ENCODE measurements at places on chromosomes 12 and 14. TPM values are rescaled to one million over a fixed set of nuclear protein-coding genes. Genes with fewer than 3 reads are reported as not detected.

The KRT83 gene
- not detected for total RNA-seq

The POC1B gene
- total RNA-seq = 7.9 TPM

The NAV3 gene
- 2.9 TPM for total RNA-seq

The TIGAR gene
- total RNA-seq = 13.0 TPM

The APOF gene
- not detected for total RNA-seq

The CLEC7A gene
- total RNA-seq = 2.6 TPM

The BCL2L14 gene
- total RNA-seq = not detected

The TSPAN19 gene
- total RNA-seq = not detected

The METTL1 gene
- total RNA-seq = 13.3 TPM

The TEX22 gene
- total RNA-seq = 0.46 TPM

The FZD10 gene
- not detected for total RNA-seq

The NT5DC3 gene
- total RNA-seq = 4.7 TPM

The SIRT4 gene
- 2.4 TPM for total RNA-seq

The CYP27B1 gene
- total RNA-seq = 0.24 TPM

The OTOGL gene
- total RNA-seq = 0.51 TPM

The RACGAP1 gene
- 2.6 TPM for total RNA-seq

DNA sequence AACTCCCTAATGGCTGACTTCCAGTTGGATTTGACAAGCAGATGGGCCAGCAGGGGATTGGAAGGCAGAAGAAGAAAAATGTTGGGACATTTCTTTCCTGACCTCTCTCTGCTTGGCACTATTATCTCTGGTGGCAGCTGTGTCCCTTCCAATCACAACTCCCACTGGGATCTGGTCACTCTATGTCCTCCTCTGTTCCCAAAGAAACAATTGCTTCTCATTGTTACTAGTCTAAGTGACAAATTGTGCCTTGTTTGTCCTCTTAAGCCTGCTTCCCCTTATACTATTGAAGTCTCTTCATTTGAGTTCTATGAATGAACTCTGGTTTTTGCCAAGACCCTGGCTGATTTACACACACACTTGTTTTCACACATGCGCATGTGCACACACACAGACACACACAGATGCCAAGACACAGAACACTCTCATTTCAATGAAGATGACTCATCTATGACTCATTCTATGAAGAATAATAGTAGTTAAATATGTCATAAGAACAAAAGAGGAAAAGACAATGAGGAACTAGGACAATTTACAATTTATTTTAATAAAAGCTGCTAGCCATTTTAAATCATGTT, 83.0 kb upstream of the FAR2 start:
- DNase-seq = no peak

DNA sequence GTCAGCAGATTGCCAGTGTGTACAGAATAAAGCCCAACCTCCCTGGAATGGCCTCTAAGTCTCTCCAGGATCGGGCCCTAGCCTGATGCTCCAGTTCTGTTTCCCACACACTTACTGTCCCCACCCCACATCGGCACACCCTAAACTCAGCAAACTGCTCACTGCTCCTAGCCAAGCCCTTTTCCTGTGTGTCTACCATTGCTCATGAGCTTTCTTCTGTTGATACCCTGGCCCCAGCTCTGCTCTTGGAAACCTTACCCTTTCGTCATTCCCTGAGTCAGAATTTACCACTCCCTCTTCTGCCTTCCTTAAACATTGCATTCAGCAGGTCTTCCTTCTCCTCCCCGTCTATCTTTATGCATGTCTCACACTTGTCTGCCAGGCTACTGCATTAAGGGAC, 158.9 kb downstream of the TMX1 start:
- no peak for DNase-seq

DNA sequence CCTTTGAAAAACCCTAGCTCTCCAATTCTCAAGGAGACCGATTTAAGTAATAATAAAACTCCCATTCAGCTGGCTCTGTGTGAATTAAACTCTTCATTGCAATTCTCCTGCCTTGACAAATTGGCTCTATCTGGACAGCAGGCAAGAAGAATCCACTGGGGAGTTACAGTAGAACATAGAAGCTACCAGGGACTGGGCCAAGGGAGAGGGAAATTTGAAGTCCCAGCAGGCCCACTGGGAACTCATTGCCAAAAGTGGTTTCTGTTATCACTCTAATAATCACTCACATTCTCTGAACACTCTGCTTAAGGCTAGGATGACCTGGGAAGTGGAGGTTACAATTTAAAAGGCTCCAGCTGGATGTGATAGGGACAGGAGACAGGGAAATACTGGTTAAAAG, 384.5 kb upstream of the CCDC196 start:
- DNase-seq = no peak

GRCh38 chr12:4206470-4206869, 67.1 kb upstream of the CCND2 start:
- DNase-seq = no peak

GRCh38 chr12:6667559-6668210, 4.8 kb upstream of the ING4 start:
- DNase-seq = no peak

DNA sequence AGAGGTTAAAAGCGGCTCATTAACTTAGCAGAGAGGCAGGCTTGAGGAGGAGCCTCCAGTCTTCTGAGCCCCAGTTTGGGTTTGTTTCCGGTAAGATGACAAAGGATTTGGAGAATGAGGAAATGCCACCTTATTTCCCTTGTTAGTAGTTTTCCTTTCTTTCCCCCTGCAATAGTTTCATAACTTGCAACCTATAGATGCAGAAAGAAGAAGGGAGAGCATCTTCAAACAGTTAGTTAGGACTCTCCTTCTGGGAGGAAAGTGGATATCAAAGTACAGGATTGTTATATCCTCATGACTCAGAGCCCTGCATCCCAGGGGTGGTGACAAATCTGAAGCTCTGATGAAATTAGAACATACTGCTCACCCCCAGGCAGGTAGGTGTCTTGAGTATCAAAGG, 180.7 kb upstream of the SLC38A2 start:
- no peak for DNase-seq

- no peak for DNase-seq
Observed at GRCh38 chr12:66746489-66747201, 67.8 kb upstream of the GRIP1 start.

- no peak for DNase-seq
Observed at GRCh38 chr12:94663702-94664101, 13.3 kb upstream of the TMCC3 start.

DNA sequence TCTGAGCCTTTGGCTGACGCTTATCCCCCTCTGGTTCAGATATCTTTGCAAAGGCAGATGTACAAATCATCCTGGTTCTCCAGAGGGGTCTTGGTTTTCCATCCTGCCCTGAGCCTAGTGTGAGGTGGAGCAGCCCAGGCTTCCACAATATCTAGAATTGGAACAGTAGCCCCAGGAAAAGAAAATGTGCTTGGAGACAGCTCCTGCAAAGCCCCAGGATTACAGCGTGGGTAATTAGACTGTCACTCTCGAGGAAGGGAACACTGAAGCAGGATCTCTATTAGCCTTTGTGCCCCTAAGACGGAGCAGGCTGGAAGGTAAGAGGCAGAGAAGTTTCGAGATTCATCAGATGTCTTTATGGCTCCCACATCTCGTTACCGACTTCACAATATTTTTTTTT, 59.4 kb downstream of the TMEM132C start:
- no peak for DNase-seq

DNA sequence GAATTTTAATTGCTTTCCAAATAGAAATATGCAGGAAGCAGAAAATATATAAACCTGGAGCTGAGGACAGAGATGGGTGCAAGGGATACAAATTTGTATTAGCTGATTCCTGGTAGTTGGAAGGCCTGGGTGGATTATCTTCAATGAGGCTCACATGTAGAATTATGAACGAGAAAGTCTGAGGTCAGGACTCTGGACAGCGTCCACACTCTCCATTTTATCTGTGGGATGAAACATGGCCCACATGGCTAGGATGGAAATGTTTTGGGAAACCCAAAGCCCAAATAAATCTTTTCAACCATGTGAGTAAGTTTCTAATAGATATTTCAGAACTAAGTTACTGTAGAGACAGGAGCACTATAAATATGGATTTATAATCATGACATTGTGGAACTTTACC, 256.1 kb downstream of the APAF1 start:
- no peak for DNase-seq

DNA sequence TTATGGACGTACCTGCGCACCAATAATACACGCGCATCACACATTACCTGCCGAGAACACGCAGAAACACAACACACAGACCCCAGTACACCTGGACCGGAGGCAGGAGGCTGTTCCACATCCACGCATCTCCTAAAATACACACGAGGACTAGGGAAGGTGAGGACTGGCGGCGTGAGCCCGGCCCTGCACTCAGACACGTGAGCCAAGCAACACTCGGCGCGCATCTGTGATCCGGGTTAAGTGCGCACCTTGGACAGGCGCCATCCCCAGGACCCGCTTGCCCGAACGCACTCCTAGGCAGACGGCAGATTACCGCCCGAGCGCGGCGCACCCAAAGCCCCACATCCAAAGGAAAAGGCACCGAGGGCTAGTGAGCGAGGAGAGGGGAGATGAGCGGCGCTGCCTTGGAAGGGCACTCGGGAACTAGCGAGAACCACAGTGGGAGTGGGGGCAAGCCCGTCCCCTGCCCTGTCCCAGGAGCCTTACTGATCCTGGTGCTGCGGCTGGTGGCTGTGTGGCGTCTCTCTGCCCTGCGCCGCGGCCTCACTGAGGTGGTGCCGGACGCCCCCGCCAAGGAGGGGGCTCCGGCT, 417 bp downstream of the GLS2 start:
- no peak for DNase-seq

- no peak for DNase-seq
Observed at GRCh38 chr12:64147875-64148274, 74.2 kb downstream of the KICS2 start.

DNA sequence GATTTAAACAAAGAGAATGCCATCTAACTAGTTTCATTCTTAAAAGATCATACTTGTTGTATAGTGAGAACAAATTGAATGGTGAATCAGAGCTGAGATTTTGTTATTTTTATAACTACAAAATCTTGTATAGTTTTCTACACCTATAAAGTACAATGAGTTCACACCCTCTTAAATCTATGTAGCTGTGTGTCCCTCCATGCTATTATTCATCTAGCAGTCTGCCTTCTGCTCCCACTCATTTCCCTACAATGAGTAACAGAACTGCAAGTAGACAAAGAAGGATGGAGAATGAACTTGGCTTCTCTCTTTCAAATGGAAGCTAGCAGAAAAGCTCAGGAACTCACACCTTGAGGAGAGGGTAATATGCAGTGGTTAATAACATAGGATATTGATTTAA, 7.1 kb downstream of the IFNG-AS1 start:
- DNase-seq = no peak

- DNase-seq = no peak
Observed at GRCh38 chr12:129827102-129827865, 76.5 kb downstream of the TMEM132D start.

DNA sequence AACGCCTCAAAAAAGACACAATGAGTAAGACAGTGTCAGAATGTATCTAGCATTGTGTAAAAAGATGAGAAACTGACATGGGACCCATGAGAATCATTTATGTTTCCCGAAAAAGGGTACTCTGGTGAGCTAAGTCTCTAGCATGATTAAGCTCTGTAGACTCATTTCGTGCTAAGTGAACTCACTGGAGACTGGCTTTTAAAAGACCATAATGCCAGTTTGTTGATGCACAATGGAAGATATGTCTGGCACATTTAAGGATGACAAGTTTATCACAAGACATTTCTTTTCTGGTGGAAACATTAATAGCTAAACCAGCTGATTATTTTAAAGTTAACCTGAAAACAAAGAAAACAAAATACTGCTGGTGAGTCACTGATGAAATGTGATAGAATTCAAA, 233.5 kb downstream of the SLC2A13 start:
- no peak for DNase-seq

GRCh38 chr12:117860111-117860510, 108.7 kb downstream of the KSR2 start:
- no peak for DNase-seq

GRCh38 chr14:36420149-36420687, 99.8 kb upstream of the MBIP start:
- DNase-seq = no peak

- DNase-seq = no peak
Observed at GRCh38 chr14:51719955-51720354, 68.2 kb downstream of the FRMD6 start.

DNA sequence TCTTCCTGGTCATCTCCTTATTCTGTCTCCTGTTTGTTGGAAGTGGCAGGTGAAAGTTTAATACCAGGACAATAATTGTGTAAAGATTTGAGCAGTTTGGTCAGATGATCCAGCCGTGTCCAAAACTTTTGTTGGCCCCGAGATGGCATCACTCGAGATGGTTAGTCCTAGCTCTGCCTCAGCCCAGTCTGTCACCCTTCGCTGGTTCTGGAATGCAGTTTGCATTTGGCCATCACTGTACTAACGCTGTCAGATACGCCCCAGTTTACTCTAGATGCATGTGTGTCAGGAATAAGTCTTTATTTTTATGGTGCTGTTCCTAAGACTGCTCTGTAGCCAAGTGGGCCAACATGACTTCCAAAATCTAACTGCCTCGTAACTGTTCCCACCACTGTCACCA, 79.6 kb downstream of the MOK start:
- no peak for DNase-seq

- DNase-seq = no peak
Observed at GRCh38 chr14:22276913-22277816, 311.9 kb downstream of the DAD1 start.

GRCh38 chr14:69587389-69587788, 12.7 kb upstream of the CCDC177 start:
- no peak for DNase-seq

GRCh38 chr12:4301932-4302501, 19.0 kb upstream of the TIGAR start:
- DNase-seq = no peak

DNA sequence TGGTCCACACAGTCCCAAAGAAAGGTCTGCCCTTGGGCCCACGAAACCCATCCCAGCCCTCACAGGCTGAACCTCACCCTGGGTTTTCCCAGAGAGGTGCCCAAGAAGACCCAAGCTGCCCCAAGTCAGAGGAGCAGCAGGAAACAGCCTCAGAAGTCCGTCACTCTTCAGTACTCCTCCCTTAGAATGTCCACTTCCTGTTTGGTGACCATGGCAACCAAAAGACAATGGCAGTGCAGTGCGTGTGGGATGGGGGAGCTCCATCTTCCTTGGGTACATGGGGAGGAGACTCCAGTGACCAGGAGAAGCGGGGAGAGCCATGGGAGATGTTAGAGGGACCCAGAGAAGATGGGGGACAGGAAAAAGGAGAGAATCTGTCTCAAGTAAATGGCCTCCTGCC, 11.3 kb downstream of the SELPLG start:
- no peak for DNase-seq

GRCh38 chr12:49455501-49455900, 83.3 kb upstream of the KCNH3 start:
- DNase-seq = no peak

DNA sequence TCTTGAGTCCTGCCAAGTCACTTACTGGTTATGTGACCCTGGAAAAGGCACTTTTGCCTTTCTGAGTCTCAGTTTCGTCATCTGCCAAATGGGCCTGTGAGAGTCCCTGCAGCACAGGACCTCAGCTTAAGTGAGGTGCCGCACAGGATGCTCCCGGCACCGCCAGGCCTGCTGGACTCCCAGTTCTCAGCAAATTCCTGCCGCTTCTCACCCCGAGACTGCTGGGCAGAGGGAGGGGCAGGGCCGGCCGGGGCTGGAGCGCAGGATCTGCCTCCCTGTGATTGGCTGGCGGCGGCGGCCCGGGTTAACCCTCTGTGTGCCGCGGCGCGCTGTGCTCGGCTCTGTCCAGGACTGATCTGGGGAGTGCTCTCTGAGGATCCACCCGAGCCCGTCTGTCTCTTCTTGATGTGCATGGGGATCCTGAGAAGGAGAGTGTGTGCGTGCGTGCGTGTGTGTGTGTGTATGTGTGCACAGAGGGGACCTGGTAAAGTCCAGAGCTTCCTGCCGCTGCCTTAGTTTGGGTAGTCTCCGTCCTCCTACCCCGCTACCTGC, 8.6 kb downstream of the SETD1B start:
- peak; percentile 90 for DNase-seq
